ENCODE measurements at places on chromosomes 3 and 15.

GRCh38 chr3:146134348-146135117, 26.5 kb downstream of the PLOD2 start:
- DNase-seq: no peak

DNA sequence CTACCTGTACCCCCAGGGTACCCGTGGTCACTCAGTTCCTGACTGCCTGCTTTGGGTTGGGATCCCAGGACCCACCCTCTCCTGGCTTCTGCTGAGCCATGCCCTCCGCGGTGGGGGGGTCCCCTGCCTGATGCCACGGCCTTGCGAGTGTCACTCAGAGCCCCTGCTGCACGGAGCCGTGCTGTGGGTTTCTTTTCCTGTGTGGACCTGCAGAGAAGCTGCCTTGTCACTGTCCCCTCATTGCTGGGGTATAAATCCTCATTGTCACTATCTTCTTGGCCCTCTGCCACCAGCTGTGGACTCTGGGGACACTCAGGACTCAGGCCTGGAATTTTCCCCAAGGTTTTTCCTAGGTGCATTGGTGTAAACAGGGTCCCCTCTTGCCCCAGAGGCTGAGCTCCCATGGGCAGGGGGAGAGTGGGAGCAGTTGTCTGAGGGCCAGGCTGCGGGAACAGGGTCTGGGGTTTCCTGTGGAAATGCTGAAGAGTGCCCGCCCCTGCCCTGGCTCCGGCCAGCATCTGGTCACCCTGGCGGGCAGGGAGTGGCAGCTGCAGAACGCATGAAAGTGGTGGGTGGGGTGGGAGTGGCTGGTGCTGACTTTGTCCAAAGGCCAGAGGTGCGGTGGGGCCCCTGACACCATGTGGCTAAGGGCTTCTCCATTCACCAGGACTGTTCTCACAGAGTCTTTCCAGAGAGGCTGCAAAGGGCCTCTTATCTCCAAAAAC, 191.7 kb downstream of the GOLGA6L6 start:
- peak; percentile 62 for DNase-seq

DNA sequence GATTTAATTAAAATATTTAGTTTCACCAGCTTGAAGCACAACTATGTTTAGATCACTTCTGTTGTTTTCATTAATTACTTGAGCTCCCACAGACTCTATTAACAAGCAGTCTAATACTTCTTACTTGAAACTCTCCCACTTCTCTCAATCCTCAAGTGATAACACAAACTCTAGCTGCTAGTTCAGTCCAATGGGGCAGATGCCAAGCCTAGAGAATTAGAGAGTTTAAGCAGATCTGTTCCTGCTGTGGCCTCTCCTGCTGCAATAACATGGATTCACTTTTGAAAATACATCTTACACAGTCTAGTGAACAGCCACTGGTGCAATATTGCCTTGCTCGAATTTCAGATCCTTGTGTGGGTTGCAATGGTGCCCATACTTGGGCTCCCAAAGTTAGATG, 566.4 kb upstream of the SGO1 start:
- no peak for DNase-seq

DNA sequence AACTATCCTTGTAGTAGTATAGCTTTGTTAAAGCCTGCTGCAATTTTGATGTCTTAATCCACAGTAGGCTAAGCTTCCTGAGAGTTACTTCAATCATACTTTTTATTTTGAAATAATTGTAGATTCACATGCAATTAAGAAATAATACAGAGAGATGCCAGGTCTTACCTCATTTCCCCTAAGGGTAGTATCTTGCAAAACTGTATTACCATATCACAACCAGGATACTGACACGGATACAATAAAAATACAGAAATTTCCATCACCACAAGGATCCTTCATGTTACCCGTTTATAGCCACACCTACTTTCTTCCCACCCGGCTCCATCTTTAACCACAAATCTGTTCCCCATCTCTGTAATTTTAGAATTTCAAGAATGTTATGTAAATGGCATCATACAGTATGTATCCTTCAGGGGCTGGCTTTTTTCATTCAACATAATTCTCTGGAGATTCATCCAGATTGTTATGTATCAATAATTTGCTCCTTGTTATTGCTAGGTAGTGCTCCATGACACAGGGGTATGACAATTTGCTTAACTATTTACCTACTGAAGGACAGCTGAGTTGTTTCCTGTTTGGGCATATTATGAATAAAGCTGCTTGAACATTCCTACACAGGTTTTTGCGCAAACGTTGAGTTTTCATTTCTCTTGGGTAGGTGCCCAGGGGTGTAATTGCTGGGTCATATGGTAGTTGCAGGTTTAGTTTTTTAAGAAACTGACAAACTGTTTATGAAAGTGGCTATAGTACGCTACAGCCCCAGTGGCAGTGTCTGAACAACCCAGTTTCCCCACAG, 21.6 kb downstream of the BDH1 start:
- no peak for DNase-seq

GRCh38 chr15:90178468-90179435, 22.4 kb upstream of the SEMA4B start:
- DNase-seq: no peak

Measured in lower lobe of right lung (tissue), 2 donors.